Eye (tissue), 1 donor: ENCODE measurements at places on chromosomes 1 and 21.
A peak's percentile ranks its signal among the peaks of the same experiment; 100 is the strongest.

DNA sequence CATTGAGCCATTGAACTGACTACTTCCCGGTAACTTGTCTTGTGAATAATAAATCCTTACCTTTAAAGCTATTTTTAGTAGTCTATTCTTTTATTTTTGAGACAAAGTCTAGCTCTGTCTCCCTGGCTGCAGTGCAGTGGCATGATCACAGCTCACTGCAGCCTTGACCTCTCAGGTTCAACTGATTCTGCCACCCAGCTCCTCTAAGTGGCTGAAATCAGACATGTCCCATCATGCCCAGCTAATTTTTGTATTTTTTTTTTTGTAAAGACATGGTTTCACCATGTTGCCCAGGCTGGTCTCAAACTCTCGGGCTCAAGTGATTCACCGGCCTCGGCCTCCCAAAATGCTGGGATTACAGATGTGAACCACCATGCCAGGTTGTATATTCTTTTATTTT lies 59.3 kb upstream of the PTGS2 start:
- no peak for DNase-seq

- DNase-seq = no peak
Measured at GRCh38 chr1:162466797-162467196, 30.8 kb upstream of the UHMK1 start.

DNA sequence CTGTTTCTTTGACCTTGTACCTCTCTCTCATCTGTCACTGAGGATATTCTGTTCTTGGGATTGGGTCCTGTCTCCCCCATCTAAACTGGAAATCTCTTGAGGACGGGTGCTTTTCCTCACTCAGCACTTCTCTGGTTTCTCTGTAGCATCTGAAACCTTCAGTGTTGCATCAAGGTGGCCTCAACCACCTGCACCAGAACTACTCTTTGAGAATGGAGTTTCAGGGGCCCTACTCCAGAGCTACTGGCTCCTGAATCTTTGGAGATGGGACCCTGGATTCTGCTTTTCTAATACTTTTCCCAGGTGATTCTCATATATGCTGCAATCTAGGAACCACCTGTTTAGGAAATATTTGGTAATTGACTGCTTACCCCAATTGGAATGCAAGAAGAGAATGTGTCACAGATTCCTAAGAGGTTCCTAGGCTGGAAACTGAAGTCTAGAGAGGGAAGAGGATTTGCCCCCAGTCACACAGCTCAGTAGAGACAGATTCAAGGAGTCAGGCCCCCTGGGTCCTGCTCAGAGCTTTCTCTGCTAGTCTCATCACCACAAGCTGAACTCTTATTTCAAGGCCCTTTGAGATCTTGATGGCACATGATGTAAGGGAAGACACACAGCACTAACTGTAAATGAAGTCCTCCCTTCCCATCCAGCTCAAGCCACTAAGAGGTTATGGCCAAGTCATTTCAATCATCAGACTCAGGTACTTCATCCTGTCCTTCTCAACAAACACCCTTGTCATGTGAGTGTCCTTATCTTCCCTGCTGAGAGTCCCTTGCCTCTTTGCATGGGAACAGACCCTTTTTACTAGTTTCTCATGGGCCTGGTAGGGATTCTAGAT lies 48.7 kb downstream of the EIF2D start:
- DNase-seq = no peak

- no peak for DNase-seq
Measured at GRCh38 chr1:172394141-172394751, 26.2 kb upstream of the C1orf105 start.

DNA sequence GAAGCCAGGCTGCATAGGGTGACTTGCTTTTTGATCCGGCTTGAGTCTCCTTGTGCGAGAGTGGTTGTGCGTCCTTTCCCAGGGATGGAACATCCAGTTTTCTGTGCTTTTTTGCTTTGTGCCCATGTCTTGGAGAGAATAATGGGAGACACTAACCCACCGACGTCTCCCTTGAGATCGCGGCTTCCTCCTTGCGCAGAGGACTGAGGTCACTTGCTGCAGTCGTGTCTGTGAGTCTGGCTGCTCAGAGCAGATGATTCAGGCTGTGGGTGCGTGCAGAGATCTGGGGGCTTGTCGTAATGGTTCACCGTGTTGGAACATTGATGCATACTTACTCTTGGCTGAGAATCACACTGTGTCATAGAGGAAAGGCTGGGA lies 164.5 kb upstream of the CACNA1E start:
- DNase-seq = no peak

DNA sequence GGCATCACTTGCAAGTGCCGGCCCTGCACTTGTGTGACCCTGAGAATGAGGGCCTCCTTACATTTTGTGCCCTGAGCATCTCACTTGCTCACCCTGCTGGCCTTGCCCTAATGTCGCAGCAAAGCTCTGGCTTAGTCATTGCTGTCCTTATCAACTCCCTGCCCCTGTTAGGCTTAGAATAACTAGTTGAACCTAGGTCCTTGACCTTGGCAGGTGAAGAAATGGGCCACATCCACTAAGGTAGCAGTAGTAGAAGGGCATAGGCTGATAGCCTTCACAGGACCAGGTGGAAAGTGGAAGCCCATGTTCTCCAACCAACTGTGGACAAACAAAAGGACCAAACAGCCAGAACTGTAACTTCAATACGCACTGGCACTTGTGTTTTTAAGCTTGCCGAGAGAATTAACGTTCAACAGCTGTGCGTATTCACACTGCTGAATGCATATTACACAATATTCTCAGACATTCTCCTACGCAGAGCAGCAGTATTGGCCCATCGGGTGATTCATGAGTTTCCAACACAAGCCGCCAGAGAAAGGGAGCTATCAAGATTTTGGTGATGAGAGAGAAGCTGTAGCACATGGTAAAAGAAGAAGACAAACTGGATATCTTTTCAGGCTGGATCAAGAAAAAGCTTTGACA lies 27.7 kb upstream of the PTGFRN start:
- DNase-seq = no peak

GRCh38 chr1:8382051-8382505 lies 64.2 kb downstream of the SLC45A1 start:
- peak; percentile 73 for DNase-seq

GRCh38 chr1:244022311-244022710 lies 28.8 kb upstream of the ZBTB18 start:
- no peak for DNase-seq

DNA sequence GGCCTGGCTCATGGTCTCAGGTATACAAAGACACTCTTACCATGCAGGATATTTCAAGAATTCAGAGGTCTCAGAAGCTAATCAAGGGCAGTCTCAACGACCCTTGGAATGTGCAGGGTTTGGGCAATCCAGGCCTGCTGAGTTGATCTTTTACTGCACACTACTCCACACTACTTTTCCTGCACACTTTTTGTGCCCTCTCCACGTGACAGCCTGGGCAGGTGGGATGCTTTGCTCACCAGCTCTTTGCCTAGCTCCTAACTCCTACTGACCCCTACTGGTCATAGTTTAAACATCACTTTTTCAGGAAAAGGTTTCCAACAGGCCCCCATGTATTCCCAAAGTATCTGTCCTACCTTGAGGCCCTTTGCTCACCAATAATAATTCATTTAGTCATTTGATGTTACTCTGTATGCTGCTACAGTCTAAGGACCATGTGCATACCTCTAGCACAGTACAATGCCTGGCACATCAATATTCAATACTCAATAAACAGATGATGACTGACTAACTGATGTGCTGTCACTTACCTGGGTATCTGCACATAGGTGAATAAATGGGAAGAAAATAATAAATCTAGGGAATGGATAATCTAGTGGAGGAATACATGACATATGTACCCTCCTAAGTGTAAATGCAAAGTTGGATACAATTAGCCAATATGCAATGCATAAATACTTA lies 9.6 kb downstream of the DUSP23 start:
- DNase-seq = peak; percentile 61

- peak; percentile 64 for DNase-seq
Measured at GRCh38 chr1:44327679-44328491, 27.2 kb downstream of the ERI3 start.

DNA sequence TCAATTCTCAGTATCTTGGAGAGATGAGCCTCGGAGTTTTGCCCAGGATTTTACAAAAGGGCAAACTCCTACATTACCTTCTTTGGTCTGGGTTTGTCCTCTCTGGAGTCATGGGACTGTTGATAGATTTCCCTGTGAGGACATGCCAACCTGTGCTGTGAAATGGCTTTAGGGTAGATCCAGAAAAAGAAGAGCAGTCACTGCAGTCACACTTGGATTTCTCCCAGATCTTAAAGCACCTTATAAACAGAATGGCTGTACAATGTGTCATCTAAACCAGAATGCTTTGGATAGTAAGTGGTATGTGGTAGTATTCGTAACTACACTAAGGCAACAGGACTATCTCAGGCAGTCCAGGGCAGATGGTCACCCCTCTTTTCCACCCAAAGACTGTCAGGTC lies 1.9 kb upstream of the CSRP1 start:
- no peak for DNase-seq

- no peak for DNase-seq
Measured at GRCh38 chr1:70754701-70755100, 292.9 kb downstream of the PTGER3 start.

DNA sequence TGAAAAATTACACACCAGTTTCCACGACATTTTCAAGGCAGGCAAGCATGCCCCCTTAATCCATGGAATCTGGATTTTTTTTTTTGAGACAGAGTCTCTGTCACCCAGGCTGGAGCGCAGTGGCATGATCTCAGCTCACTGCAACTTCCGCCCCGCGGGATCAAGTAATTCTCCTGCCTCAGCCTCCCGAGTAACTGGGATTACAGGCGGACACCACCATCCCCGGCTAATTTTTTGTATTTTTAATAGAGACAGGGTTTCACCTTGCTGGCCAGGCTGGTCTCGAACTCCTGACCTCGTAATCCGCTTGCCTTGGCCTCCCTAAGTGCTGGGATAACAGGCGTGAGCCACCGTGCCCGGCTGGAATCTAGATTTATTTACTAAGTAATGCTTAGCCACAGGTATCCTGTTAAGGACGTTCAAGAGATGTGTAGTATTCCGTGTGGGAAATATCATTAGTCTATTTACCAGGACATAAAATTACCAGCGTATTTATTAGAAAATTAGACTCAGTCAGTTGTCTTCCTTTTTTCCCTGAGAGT lies 2.5 kb downstream of the IFI44 start:
- no peak for DNase-seq

DNA sequence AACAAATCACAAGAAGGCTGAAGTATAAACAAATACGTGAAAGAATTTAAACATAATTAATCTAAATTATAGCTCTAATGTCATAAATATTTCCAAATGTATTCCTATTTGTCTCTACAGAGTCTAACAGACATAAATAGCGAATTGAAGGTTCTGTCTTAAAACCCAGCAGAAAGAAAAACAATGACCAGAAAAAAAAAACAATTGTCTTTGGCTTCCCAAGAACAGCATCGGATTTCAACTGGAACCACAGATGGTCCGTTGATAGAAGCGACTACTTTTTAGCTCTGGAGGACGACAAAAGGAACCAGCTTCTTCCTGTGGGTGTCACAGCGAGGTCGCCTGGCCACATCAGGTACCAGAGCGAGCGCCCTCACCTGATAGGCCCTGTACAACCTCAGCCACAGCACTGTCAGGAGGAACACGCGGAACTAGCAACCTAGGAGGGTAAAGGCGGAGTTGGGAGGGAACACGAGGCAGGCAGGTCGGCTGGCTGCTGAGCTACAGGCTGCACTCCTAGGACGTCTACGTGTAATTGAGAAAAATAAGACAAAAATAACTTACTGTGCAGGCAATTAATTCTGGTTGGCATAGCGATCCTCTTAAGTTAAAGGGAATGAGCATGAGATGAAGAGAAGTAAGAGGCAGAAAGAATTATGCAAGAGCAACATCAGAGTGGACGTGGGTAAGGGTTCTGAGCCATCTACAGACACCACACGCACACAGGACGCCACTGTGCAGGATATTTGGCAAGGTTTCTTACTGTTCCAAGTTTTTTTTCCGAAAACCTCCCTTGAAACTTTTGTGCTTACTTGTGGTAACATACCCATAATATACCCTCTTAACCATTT lies 16.7 kb upstream of the PRDM15 start:
- DNase-seq = no peak

- DNase-seq = no peak
Measured at GRCh38 chr1:28582248-28582615, 9.8 kb upstream of the RAB42 start.

DNA sequence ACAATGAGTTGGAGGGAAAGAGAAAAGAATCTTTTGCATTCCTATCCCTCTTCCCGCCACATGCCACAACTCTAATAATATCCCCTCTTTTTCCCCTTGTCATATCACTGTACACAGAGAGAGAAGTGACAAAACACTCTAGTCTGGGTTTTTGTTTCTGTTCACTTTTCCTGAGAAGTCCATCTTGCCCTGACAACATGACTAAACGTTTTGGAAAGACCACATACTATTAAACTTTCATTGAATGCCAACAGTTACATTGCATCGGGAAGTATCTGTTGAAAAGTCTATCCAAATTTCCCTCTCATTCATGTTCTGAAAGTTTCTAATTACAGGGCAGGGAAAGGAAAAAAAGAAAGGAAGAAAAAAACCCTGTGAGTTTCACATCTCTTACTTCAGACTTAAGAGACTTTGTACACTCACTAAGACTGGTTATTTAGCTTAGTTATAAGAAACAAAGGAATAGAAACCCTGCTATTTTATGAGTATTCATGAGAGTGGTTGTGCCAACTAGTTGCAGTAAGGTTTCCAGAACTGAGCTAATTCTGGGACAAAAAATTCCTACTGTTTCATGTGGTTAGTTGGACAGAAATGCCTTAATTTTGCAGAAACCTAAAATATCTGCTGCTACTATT lies 16.9 kb downstream of the PLA2G4A start:
- DNase-seq = no peak

DNA sequence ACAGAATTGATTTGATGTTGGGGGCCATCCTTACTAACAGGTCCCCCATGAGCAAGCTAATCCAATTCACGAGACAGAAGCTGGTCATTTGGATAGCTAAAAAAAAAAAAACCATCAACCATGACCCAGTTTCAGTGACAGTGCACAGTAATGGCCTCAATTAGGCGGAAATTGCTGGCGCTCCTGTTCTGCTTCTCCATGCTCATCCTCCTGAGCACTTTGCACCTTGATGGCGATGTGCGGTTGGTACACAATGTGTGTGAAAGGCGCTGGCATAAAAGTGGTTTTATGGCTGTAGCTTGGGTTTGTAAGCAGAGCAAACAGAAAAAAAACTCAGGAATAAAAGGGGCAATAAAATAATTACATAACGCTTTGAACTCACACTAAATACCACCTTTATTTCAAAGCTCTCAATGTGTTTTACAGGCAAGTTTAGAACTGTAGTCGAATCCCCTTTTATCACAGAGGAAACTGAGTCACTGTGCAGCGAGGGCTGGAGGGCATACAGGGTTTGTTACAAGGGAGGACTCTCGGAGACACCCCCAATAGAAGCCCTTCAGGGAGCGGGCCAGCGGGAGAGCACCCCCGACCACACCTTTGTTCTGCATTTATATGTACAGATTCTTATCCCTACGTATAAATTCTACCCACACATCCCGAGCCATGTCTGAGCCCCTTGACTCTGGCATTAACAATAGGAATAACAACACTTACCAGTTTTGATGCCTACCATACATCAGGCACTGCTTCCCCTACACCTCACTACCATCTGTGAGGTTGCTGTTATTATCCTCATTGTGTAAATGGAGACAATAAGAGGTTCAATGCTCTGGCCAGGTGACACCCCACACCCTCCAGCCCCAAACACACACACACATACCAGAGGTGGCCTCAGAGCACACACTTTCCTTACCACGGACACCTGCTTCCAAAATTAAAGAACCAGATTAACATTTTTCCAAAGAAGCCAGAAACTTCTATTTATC lies 213.5 kb upstream of the IRF2BP2 start:
- no peak for DNase-seq

GRCh38 chr1:93109578-93109977 lies 30.5 kb downstream of the MTF2 start:
- DNase-seq = no peak
